ENCODE measurements at places on chromosomes 1 and 21. TPM values are rescaled to one million over a fixed set of nuclear protein-coding genes. Genes with fewer than 3 reads are reported as not detected.

Gene SPRR1B
- not detected for total RNA-seq

Gene C1orf116
- 6.5 TPM for total RNA-seq

Gene IL19
- 0.13 TPM for total RNA-seq

Gene GNG12
- total RNA-seq, result 69.6 TPM

Gene GRHL3
- 0.77 TPM for total RNA-seq

Gene LHX4
- 0.27 TPM for total RNA-seq

Gene CD1D
- total RNA-seq, result not detected

Gene KRTAP8-1
- total RNA-seq, result not detected

Gene LAD1
- 1.0 TPM for total RNA-seq

Gene CLDN14
- total RNA-seq, result not detected

Gene CCDC27
- not detected for total RNA-seq

Gene MFSD2A
- 6.9 TPM for total RNA-seq

Gene UMODL1
- total RNA-seq, result not detected

Gene MAB21L3
- total RNA-seq, result not detected

Gene CHI3L1
- not detected for total RNA-seq

Gene LAX1
- not detected for total RNA-seq

Gene CACHD1
- 1.4 TPM for total RNA-seq
